ENCODE measurements at places on chromosomes 1 and 21.

GRCh38 chr1:221791846-221792245, 50.0 kb upstream of the DUSP10 start:
- DNase-seq, result no peak

DNA sequence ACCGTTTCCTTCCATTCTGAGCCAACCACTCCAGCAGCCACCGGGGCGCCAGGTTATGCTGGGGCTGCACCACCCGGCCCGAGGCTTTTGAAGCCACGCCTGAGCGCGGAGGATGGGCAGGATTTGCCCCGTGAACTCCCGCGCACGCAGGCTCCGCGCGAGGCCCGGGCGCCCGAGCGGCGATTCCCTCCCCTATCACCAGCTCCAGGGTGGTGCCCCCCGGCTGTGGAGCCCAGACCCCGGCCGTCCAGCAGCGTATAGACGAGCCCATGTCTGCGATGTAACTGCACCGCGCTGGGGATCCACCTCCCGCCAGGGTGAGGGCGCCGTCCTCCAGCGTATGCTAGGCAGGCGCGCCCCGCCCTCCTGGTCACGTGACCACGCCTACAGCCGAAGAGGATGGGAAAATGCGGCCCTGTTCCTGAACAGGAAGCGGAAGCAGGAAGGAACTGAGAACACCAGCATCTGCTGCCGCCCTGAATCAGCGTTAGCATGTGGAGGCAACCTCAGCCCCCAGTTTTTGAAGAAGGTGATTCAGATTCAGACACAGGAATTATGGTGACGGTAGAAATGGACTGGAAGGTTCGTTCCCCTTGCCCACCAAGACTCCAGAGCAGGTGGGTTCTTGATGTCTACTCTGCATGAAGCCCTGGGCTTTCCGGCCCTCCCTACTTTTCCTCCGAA, 46.0 kb downstream of the VPS26C start:
- DNase-seq, result peak; percentile 95

DNA sequence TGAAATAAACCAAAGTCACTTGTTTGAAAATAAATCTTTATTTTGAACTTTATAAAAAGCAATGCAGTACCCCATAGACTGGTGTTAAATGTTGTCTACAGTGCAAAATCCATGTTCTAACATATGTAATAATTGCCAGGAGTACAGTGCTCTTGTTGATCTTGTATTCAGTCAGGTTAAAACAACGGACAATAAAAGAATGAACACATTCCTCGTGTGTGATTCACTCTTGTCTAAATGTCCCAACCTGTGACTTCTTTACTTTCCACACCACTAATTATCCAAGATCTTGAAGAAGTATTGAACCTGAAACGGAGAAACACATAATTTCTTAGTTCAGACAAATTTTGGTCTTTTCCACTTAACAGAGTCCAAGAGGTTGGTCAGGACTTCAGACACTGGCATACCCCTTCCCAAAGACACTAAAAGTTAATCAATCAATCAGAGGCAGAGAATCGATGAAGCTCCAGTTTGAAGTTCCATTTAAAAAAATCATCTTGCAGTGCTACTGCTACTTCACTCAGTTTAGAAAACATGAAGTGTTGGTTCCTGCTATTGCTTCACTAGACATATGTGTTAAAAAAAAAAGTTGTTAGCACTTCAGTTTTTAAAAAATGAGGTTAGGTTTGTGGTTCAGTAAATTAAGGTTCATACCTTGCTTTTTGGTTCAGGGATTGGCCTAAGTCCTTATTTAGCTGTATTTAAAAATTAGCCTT, 26.2 kb downstream of the ATP1B1 start:
- no peak for DNase-seq

GRCh38 chr1:181356505-181357340, 126.6 kb upstream of the CACNA1E start:
- no peak for DNase-seq

DNA sequence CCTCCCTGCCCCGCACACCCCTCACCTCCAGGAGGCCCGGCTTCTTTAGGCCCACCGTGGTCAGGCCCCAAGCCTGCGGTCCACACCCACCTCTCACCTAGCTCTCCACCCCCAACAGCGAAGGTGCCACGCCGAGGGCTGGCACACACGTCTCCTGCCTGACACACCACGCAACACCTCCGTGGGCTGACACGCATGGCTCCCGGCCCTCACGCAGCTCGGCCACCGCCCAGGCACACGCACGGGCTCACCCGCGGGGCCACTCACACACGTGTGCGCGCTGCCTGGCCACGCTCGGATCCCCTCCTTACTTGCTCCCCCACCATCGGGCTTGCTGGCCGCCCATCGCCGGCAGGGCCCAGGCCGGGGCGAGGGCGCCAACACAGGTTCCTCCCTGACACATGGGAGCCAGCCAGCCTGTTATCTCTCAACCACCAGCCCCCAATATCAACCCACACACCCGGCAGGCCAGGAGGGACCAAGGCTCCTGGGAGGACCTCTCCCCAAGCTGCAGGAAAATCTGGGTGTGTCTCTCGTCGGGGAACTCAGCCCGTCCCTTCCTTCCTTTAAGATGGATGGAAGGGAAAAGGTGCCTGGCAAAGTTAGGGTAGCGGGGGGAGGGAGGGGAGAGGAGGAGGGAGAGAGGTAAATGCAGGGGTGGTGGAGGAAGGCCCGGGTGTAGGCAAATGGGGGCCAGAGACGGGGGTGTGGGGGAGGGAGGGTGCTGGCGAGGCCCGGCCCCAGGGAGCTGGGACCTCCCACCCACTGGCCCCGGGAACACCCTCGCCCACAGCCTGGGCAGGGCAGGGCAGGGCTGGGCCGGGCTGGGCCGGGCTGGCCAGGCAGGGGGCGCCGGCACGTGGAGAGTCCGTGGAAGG, 546 bp downstream of the ELOVL1 start:
- DNase-seq, result no peak

- DNase-seq, result no peak
Observed at GRCh38 chr1:28066393-28067154, 21.8 kb downstream of the EYA3 start.

- no peak for DNase-seq
Observed at GRCh38 chr1:212567638-212568037, 40.9 kb upstream of the ATF3 start.

DNA sequence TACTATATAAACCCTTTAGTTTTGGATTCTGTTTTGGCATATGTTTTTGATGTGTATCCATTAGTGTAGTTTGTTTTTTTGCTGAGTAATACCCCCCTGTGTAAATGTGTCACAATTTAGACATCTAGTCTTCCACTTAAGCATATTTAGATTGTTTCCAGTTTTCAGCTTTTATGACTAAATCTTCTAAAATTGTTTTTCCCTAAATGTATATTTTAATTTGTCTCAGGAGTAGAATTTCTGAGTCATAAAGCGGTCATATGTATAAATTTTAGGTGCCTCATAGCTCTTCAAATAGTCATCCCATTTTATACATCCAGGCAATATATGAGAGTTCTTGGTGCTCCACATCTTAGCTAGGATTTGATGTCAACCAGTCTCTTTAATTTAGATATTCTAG, 1348.0 kb downstream of the MRPL39 start:
- DNase-seq, result no peak

DNA sequence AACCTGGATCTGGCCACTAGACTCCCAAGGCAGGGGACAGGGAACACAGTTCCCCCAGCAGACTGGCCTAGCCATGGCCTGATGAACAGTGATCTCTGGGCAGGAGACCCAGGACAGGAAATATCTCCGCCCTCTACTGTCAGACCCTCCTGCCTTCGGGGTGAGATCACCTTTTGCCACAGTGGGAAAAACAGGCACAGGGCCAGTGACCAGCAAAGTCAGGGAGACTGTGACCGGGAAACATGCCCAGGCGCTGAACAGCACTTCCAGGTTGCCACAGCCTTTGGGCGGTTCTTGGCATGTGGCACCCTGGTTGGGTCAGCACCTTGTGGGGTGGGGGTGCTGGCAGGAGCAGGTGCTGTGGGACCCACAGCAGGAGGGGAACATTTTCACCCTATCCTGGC, 8.9 kb upstream of the ZNF669 start:
- no peak for DNase-seq

DNA sequence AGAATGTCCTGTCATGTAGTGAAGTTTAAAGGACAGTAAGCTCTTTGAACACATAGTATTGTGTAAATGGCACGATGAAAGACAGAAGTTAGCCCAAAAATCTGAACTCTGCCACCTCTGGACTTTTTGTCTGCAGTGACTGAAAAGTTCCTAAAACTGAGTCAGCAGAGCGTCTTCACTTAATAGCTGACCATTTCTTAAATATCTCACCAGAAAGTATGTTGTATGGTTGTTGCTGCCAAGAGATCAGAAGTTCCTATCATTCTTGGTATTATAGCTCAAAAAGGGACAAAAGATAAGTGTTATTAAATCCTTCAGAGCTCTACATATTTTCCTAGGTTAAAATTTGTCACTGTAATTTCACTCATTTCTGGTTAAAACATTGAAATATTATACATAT, 1003.0 kb downstream of the TTLL7 start:
- DNase-seq, result no peak

DNA sequence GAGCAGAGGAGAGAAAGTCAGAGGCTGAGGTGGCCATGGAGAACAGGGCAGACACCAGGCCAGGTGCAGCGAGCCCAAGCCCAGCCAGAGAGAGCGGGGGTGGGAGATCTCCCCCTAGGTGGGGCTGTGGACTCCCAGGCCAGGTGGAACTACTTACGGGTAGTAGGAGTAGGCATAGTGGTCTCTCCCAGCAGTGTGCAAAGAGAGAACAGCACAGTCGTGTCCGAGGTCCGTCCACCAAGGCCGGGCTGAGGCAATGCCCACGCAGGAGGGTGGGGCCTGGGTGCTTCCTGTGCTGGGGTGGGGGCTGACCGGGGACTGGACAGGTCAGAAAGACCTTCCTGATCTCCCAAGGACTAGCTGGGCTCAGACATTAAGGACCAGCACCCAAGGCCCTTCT, 263.7 kb downstream of the PTPRU start:
- no peak for DNase-seq

- DNase-seq, result no peak
Observed at GRCh38 chr1:245958016-245958415, 549.1 kb downstream of the SMYD3 start.

DNA sequence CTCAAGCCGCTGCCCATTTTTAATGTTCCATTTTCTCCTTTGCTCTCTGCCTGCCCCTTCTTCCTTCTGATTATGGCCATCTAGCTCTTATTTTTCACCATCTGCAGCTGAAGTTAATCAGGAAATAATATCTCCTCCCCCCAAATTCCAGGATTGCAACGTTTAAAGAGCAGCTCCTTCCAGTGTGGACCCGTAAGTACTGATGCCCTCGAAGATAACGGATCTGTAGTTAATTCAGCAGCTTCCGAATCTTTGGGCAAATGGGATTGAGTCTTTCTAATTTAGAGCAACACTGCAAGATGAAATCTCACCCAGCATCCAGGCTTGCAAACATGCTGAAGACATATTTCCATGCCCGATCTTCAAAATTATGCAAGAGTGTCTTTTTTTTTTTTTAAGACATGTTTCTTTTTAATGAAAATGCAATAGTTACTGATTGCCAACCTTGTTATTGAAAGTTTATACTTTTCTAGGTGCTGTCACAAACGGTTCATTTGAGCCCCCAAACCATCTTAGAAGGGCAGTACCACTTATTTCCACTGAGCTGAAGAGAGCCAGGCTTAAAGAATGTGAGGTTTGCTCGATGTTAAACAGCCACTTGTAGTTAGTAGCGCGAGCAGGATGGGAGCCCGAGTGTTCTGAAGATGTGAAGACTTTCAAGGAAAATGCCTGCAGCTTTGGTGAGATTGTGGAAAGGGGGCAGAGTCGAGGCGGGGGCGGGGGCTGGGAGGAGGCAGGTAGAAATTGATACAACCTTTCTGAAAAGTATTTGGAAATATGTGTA, 10.9 kb upstream of the RCAN3 start:
- no peak for DNase-seq

- DNase-seq, result no peak
Observed at GRCh38 chr1:90955769-90956168, 66.1 kb downstream of the ZNF644 start.

DNA sequence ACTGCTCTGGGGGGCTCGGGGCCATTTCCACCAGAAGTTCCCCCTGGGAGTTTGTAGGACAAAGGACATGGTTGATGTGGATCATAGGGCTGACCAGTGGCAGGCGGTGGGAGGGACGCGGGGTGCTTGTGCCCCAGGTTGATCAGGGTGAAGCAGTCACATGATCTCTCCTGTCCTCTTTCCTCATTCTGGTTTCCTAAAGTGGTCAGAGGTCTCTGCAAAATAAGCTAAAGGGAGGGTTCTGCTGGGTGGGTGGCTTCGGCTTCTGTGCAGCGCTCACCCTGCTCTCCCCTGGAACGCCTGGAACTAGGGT, 9.2 kb downstream of the PDXK start:
- no peak for DNase-seq

- no peak for DNase-seq
Observed at GRCh38 chr1:222919478-222919865, 104.6 kb downstream of the DISP1 start.

DNA sequence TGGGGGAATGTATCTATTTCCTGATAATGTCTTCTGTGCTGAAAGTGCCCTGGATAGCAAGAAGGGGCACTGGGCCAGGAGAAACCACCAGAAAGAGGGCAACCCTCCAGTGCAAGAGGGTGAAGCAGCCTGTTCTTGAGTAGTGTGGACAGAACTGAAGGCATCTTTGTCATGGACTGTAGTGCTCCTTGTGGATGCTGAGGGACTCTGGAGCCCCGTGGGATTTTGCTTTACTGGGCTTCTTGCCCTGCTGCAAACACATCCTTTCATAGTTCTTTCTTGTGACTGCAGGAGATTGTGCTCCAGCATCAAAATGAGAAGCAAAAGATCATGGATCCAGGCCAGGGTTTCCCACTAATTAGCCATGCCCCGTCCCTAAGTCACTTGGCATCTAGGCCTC, 300.6 kb downstream of the ZNF326 start:
- DNase-seq, result no peak

DNA sequence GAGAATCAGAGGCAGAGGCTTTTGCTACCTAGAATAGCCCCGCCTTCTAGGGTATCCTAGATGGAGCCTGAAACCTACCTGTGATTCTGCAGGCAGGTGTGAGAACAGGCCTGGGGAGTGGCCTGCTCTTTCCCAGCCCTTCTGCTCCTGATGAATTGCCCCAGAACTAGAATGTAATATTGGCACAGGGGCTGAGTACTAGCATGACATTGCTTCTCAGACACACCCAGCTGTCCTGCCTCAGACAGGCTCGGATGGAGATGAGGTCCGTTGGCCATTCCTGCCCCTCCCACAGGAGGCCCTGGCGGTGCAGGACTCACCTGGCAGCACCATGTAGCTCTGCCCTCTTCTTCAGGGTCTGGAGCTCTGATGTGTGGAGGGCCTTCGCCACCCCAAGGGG, 237.6 kb downstream of the GRIK3 start:
- no peak for DNase-seq

GRCh38 chr1:211652371-211652770, 23.1 kb downstream of the NEK2 start:
- no peak for DNase-seq

DNA sequence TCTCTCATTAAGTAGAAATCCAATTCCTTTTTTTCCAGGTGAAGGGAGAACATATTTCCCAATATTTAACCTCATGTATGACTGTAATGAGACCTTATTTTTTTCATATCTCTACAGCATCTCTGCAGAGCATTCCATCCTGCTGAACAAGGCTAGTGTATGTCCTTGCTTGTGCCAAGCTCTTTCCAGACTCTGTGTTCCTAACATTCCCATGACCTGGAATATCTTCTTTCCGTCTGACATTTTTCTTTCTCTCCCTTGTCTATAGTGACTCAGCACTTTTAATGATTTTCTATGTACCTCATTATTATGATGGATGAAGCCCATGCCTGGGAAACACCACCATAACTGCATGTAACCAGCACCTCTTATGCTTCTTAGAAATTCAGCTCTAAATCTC, 278.3 kb upstream of the NRIP1 start:
- no peak for DNase-seq
